Femur (tissue), 1 donor: ENCODE measurements at places on chromosomes 5 and 9.

DNA sequence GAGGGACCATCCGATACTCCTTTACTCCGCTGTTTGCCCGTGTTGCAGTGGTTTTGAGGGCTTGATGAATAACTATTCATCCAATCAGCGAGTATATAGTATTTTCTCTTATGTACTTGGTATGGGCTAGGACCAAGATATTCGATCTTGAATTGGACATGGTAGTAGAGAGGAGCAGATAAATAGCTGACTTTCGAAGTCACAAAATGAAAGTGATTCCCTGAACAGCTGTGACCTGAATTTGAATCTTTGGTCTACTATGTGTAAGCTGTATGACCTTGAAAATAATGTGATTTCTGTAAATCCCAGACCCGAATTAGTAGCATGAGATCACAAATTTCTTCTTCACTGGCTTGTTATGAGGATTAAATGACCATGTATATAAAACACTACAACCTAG, 134.4 kb downstream of the TUSC1 start:
- DNase-seq: no peak

- peak; percentile 68 for DNase-seq
These were observed 55.6 kb upstream of the LMX1B start for GRCh38 chr9:126558051-126558665.

- no peak for DNase-seq
These were observed 51.0 kb downstream of the FER start for GRCh38 chr5:108798513-108799265.

DNA sequence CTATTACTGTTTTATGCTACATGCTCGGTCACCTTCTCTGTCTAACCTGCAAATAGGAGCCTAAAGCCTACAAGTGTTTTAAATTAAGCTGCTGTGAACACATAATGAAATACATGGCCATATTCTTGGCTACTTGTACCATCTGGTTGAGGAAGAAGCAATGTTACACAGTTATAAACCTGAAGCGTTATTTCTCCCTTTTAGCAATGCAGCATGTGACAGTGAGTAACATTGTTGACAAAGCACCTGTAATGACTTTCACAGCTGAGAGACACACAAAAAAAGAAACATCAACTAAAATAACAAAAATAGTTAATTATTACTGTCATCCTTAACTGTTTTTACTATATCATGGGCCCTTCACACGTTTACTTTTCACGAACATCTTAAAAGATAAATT, 146.9 kb downstream of the RORB start:
- DNase-seq: no peak

DNA sequence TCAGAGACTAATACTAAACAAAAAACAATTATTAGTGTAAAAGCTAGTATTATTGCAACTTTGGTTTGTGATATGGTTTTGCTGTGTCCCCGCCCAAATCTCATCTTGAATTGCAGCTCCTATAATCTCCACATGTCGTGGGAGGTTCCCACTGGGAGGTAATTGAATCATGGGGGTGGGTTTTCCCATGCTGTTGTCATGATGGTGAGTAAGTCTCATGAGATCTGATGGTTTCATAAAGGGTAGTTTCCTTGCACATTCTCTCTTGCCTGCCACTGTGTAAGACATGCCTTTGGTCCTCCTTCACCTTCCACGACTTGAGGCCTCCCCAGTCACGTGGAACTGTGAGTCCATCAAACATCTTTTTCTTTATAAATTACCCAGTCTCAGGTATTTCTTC, 325.9 kb upstream of the DAB2 start:
- DNase-seq: no peak

GRCh38 chr5:34663771-34664496, 7.8 kb downstream of the RAI14 start:
- DNase-seq: no peak

GRCh38 chr5:67543720-67544270, 347.2 kb upstream of the CD180 start:
- peak; percentile 37 for DNase-seq

- DNase-seq: no peak
These were observed 118.9 kb downstream of the TRIO start for GRCh38 chr5:14261856-14262611.

- DNase-seq: no peak
These were observed 615.0 kb upstream of the CHD1 start for GRCh38 chr5:99543841-99544240.

DNA sequence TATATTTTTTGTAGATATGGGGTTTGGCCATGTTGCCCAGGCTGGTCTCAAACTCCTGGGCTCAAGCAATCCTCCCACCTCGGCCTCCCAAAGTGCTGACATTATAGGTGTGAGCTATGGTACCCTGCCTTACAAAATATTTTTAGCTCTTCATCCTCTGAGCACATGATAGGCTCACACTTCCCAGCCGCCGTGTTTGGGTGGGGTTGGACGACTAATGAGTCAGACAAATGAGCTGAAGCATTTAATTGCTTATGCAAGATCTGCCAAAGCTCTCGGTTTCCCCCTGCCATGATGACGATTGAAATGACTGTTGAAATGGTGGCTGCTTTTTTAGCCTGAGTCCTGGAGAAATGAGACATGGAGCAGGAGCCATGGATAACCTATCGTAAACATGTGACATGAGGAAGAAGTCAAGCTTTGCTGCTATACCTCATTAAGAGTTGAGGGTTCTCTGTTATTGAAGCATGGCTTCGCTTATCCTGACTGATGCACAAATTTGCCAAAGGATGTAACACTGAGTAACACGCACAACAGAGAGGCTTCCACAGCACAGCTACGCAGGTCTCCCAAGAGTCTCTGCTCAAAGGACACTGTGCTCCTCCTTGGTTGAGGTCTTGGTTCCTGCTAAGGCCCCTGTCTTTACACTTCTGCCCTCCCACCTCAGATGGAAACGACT, 48.2 kb upstream of the GFPT2 start:
- DNase-seq: no peak

- no peak for DNase-seq
These were observed 49.8 kb downstream of the PRKACG start for GRCh38 chr9:68964102-68964541.

DNA sequence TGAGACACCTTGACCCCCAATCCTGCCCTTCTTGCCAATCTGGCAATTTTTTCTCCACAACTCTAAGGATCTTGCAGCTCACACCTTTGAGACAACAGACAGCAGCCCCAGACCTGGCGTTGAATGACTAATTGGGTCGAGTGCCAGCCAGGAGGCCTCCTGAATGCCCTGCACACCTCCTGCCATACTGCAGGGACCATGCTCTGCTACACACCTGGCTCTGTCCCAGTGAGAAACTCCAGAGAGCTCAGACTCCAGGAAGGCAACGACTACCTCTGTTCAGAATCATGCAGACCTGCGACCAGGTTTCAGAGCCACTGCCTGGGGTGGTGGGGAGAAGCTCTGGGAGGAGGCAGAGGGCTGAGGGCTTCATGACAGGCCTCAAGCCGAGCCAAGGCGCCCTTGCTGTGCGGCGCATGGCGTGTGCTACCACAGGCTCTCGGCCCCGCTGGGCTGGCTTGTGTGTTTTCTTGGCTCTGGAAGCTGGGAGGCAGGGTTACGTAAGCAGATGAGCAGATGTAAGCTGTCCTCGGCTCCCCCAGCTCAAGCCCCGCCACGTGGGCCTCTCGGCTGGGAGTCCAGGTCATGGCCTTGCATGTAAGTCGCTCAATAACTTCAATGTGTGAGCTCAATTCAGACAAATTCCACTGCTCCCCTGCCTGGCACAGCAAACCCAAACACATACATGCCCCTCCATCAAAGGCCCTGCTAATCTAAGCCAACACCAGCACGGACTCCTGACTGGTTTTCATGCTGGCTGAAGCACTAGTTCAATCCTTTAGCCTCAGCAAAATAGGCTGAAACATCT, 27.5 kb downstream of the B4GALT1 start:
- DNase-seq: peak; percentile 88

DNA sequence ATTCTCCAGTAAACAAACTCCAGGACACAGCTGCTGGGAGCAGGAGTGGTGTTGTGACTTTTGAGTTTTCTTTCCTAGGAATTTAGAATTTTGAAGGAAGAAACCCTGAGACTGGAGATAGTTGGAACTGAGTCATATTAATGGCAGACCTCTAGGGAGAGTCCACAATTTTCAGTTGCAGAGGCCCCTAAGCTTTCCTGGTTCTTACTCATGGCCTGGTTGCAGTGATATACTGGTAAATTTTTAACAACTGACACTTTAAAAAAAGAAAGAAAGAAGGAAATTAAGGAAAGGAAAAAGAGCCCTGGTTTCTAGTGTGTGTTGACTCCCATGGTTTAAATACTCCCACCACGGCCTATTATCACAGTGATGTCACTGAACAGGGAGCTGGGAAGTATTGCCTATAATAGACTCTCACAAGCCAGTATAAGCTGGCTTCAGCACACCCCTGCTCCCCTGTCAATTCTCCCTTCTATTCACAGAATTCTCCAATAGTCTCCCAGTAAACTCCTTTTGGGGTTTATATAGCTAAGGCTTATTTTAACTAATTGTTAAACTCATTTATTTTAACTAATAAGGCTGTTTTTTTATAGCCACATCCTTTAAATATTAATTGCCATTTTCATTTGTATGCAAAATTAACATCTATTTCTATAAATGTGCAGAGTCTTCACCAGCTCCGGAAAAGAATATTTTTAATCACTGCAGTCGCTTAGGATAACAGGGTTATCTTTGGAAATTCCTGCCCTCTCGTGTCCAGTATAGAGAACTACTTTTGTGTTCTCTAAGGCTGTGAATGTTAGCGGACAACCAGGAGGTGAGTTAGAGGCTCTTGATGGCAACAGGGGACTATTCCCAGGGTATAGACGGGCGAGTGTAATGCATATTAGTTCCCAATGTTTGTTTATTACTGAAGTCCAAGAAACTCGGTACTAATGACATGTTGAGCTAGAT, 59.7 kb downstream of the GGTA1 start:
- no peak for DNase-seq

DNA sequence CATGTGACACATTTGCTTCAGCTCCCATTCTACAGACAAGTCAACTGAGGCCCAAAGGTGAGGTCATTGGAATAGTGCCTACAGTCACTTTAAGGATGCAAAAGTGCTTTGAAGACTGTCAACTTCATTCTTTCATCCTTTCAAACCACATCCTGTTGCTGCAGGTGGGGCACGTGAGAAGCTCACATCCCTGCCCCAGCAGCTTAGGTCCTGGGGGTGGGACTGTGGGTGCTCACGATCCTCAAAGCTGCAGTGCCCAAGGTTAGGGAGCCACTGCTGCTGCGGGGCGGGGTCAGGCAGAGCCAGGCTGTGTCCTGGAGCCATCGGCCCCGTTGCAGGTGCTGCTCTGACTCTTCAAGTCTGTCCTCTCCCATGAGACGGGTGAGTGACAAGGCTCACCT, 57.9 kb upstream of the IER5L start:
- no peak for DNase-seq

GRCh38 chr5:80117446-80117845, 82.3 kb downstream of the THBS4 start:
- no peak for DNase-seq

DNA sequence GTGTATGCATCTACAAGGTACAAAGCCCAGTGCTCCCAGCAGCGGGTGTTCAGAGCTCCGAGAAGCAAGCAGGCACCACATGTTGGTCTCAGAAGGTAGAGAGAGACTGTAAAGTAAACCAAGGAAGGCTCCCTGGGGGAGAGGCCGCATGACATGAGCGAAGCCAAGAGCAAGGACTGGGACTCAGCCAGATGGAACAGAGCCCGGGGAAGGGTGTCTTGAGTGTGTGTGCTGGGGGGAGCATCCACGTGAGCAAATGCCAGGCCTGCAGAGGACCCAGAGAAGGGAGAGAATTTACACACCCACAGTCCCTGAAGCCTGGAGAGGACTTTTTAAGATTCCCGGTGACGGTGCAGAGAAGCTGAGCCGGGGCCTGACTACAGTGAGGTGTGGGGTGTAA, 15.2 kb upstream of the KCNIP1 start:
- no peak for DNase-seq
